A549 treated with Hydrocortisone at 1 μM for 4 hours (cell line): ENCODE measurements at places on chromosomes 5 and 9. TPM values are rescaled to one million over a fixed set of nuclear protein-coding genes. Genes with fewer than 3 reads are reported as not detected.

MTX3 gene
- 4.6 to 7.5 TPM (median 5.7 TPM) in 5 replicates for total RNA-seq

MAMDC2 gene
- total RNA-seq = 0.16 to 0.35 TPM (median 0.28 TPM) in 5 replicates

ANKRD18A gene
- total RNA-seq = 8.1 to 12.4 TPM (median 9.1 TPM) in 5 replicates

SARDH gene
- 0.07 to 0.16 TPM (median 0.15 TPM) in 4 of 5 replicates, not detected in the other for total RNA-seq

LECT2 gene
- not detected in 5 replicates for total RNA-seq

DBH gene
- not detected in 5 replicates for total RNA-seq

UQCRQ gene
- 288 to 594 TPM (median 523 TPM) in 5 replicates for total RNA-seq

GPR21 gene
- total RNA-seq = not detected in 5 replicates

MZB1 gene
- 0.13 TPM in 1 of 5 replicates, not detected in the others for total RNA-seq

HARS1 gene
- 73.7 to 90.7 TPM (median 77.1 TPM) in 5 replicates for total RNA-seq

DEPDC1B gene
- total RNA-seq = 13.2 to 17.6 TPM (median 15.0 TPM) in 5 replicates

PPIC gene
- total RNA-seq = 16.6 to 18.1 TPM (median 17.0 TPM) in 5 replicates

ARHGEF39 gene
- total RNA-seq = 13.6 to 18.2 TPM (median 17.4 TPM) in 5 replicates

TEX10 gene
- total RNA-seq = 23.8 to 28.5 TPM (median 25.3 TPM) in 5 replicates

LCN15 gene
- total RNA-seq = 0.03 to 0.13 TPM in 2 of 5 replicates, not detected in the others

FBN2 gene
- total RNA-seq = 12.6 to 23.1 TPM (median 18.3 TPM) in 5 replicates

PCDHGA7 gene
- 0.57 to 1.2 TPM (median 0.76 TPM) in 5 replicates for total RNA-seq

F12 gene
- 14.2 to 24.1 TPM (median 22.1 TPM) in 5 replicates for total RNA-seq

ADAMTSL2 gene
- total RNA-seq = not detected in 5 replicates

ADAMTS12 gene
- total RNA-seq = 6.1 to 7.8 TPM (median 7.3 TPM) in 5 replicates

HAND1 gene
- 0.21 to 0.42 TPM (median 0.35 TPM) in 5 replicates for total RNA-seq

MYMK gene
- not detected in 5 replicates for total RNA-seq

PPP3R2 gene
- total RNA-seq = not detected in 5 replicates

SWI5 gene
- 38.8 to 46.0 TPM (median 43.7 TPM) in 5 replicates for total RNA-seq

PCDHA8 gene
- 0.05 to 0.09 TPM (median 0.06 TPM) in 4 of 5 replicates, not detected in the other for total RNA-seq

ROR2 gene
- 1.1 to 2.0 TPM (median 1.4 TPM) in 5 replicates for total RNA-seq

CATSPER3 gene
- 0.22 to 0.56 TPM (median 0.34 TPM) in 5 replicates for total RNA-seq

TBC1D2 gene
- total RNA-seq = 10.2 to 13.3 TPM (median 10.9 TPM) in 5 replicates

BTNL8 gene
- total RNA-seq = not detected in 5 replicates
